CD4-positive, alpha-beta T cell treated with Interleukin-4 for 4 hours (primary cell): ENCODE measurements at places on chromosomes 16 and 17.

GRCh38 chr17:69870751-69871199 lies 204.2 kb upstream of the KCNJ16 start:
- DNase-seq: no peak

DNA sequence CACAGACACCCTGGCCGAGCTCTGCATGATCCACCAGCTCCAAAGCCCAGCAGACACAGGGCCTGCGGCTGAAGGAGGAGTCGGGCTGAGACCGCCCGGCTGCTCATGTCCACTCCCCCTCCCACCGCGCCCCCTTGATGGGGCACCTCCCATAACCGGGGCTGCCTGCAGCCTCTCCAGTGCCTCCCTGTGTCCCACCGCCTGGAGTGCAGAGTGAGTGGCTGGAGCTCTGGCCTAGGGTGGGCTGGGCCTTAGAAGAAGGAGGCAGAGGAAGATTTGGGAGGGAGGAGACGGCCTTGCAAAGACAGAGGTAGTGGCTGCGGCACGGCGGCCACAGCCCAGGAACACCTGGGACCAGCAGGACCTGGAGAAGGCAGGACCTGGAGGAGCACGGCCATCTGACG lies 4.0 kb downstream of the CBFA2T3 start:
- no peak for DNase-seq

DNA sequence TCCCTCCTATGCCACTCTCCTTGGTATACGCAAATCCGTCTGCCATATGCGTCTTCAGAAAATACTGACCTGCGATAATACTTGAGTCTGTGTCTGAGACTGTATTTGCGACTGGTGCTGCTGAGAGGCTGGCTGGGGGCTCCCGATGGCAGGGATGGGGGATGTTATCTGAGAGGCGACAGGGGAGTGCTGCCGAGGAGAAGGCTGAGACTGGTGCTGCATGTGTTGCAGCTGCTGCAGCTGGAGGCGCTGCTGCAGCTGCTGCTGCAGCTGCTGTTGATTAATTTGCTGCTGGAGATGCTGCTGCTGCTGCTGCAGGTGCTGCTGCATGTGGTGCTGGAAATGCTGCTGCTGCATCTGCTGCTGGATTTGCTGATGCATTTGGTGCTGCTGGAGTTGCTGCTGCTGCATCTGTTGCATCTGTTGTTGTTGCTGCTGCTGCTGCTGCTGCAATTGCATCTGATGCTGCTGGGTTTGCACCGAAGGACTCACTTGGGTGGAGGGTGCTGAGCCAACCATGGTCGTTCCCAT lies 107.7 kb downstream of the TOX3 start:
- DNase-seq: no peak

DNA sequence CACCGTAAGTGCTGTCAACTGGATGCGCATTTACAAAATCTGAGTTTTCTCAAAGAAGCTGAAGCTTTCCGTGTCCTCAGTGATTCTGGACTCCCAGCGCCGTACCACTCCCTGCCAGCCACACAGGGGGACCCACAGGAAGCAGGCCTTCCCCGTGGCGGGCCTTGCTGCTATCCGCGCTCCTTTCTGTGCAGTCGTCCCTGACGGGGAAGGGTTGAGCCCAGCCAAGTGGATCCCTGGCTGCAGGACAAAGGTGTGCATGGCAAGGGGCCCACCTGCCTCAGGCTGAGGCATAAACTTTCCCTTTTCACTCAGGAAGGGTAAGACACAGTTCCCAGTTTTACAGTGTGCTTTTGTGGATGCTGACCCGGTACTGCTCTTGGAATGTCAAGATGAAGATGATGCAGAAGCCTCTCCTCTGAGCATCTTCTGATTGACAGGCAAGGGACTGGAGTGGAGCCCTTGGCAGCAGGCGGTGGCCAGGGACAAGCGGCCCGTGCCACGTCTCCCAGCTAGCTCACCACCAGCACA lies 93.0 kb downstream of the ANKRD11 start:
- DNase-seq: no peak

- DNase-seq: no peak
These were observed 14.2 kb downstream of the SPHK1 start for GRCh38 chr17:76398523-76399174.

DNA sequence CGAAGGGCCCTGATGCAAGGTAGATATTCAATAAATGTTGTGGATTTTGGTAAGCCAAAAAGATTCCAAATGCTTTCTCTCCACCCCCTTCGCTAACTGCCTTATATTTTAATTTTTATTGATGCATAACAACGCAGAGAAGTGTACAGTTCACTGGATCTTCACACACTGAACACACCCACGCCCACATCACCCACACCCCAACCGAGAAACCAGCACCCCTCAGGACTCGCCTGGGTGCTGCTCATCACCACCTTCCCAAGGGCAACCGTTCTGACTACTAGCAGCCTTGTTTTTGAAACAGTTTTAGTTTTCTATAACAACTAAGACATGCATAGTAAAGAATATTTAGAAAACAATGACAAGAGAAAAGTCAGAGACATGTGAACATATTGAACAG lies 9.1 kb upstream of the PLCG2 start:
- peak; percentile 36 for DNase-seq

DNA sequence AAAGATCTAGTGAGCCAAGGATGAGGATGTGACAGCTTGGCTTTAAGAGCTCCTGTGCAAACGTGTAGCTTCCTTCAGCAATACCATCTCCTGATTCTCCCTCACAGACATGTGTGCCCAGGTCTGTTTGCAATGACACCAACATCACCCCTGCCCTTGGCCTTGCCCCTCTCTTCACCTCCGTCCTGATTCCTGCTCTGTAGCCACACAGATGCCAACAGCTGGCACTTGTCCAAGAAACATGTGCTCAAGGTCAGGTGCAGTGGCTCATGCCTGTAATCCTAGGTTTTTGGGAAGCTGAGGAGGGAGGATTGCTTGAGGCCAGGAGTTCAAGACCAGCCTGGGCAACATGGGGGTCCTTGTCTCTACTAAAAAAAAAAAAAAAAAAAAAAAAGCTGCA lies 103.8 kb upstream of the CRHR1 start:
- DNase-seq: no peak

GRCh38 chr17:5877948-5878347 lies 192.2 kb upstream of the WSCD1 start:
- no peak for DNase-seq

DNA sequence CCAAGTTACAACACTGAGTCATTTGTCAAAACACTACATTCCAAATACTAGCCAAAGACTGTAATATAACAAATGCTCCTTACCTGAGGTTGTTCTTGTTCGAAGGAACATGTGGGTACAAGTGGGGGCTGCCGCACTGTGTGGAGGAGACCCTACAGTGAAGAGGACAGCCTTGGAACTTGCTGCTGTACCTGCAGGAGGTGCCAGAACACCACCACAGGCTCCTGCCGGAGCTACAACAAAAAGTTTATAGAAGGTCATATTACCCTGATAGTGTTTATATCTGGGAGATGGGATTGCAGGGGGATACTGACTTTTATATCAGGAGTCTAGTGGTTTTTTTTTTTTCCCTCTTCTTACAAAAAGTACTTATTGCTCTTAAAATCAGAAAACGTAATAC lies 37.8 kb upstream of the ALDH3A1 start:
- no peak for DNase-seq

DNA sequence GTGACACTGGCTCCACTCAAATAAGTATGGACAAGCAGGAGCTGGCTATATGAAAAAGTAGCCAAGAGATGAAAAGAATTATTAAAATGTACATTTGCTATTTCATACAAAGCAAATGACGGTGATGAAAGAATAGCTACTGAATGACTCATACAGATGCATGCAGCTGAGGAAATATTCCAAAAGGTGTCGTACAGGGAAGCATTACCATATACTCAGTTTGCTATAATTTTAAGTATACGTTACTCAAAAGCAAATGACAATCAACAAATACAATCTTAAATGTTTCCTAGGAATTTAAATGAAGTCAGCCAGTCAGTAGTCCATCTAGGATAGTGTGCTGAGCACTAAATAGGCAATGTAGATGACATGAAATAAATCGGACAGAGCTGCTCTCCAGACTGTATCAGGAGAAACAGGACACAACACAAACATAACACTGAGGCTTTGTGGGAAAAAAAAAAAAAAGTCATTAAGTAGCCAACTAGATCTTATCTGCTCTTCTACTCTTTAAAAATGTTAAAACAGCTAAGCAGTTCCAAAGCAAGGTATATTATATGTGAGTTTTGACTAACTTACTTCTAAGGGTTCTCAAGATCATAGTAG lies 65.0 kb downstream of the NCOR1 start:
- DNase-seq: no peak

- no peak for DNase-seq
These were observed 38.7 kb upstream of the ADCY7 start for GRCh38 chr16:50227665-50228064.

- no peak for DNase-seq
These were observed 25.9 kb upstream of the EFCAB13 start for GRCh38 chr17:47297661-47298400.

DNA sequence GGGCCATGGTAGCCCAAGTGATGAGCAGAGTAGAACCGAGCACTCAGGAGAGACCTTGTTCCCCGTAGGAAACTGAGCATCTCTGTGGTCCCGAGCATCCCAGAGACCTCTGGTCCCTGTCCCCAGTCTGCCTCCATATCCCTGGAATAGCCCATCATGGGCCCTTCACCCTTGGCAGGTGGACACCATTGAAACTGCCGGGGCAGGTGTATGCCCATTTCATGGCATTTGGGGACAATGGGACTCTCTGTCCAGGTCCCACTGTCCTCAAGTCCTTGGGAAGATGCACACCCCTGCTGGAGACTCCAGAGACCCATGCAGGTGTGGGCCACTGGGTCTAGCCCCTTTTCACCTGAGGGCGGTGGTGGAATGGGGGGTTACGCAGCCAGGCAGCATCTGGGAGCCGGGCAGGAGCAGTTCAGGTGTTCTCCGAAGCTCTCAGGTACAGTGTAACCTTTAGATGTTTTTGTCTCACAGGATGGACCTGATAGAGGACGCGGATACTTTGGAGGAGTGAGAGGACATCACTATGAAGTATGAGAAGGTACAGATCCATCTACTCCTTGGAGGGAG lies 75.9 kb downstream of the GOSR1 start:
- no peak for DNase-seq

DNA sequence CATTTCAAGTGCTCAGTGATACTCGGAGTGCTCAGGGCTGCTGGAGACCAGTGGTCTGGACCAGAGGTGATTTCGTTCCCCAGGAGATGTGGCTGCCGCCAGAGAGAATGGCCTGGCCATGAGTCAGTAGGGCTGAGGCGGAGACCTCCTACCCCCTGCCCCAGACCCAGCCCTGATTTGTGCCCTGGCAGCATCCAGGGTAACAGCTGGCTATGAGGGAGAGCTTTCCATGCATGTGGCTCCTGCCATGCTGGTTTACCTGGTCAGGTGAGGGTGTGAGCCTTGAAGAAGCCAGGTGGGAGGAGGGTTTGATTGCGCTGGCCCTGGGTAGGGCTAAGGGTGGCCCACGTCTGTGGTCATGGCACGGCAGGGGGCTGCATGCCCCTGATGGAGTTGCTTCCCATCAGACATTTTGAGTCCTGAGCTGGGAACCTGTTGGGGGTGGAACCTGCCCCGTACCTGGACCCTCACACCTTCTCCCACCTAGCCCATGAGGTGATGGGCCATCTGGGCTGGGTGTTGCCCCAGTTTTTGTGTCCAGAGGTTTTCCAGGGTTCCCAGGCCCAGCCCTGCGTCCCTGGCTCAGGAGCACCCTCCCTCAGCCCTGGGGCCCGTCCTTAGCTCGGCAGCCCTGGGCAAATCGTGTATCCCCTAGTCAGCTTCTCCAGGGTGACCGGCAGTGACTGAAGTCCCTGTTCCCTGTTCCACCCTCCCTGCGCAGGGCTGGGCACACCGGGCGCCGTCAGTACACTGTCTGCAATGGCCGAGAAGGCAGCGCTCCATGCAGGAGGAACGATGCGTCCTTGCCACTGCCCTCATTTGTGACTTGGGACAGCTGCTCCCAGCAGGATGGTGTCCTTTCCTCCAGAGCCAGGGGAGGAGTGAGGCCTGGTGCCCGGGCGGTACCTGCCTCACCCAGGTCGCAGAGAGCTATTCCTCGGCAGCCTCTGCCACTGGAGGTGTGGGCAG lies 9.0 kb upstream of the CSNK1D start:
- no peak for DNase-seq

- DNase-seq: no peak
These were observed 175.3 kb downstream of the NPIPB11 start for GRCh38 chr16:29231244-29231643.

GRCh38 chr17:33438578-33438977 lies 145.5 kb upstream of the ASIC2 start:
- DNase-seq: no peak

DNA sequence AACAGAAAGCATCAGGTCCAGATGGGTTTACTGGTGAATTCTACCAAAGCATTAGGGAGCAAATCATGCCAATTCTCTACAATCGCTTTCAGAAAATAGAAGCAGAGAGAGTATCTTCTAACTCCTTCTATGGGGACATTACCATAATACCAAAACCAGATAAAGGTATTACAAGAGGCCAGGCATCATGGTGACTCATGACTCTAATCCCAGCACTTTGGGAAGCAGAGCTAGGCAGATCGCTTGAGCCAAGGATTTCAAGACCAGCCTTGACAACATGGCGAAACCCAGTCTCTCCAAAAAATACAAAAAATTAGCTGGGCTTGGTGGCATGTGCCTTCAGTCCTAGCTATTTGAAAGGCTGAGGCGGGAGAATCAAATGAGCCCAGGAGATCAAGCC lies 23.0 kb downstream of the HBQ1 start:
- DNase-seq: no peak

- no peak for DNase-seq
These were observed 154.0 kb upstream of the MAF start for GRCh38 chr16:79754501-79754900.

GRCh38 chr17:20156196-20157000 lies 147.2 kb downstream of the SPECC1 start:
- no peak for DNase-seq

DNA sequence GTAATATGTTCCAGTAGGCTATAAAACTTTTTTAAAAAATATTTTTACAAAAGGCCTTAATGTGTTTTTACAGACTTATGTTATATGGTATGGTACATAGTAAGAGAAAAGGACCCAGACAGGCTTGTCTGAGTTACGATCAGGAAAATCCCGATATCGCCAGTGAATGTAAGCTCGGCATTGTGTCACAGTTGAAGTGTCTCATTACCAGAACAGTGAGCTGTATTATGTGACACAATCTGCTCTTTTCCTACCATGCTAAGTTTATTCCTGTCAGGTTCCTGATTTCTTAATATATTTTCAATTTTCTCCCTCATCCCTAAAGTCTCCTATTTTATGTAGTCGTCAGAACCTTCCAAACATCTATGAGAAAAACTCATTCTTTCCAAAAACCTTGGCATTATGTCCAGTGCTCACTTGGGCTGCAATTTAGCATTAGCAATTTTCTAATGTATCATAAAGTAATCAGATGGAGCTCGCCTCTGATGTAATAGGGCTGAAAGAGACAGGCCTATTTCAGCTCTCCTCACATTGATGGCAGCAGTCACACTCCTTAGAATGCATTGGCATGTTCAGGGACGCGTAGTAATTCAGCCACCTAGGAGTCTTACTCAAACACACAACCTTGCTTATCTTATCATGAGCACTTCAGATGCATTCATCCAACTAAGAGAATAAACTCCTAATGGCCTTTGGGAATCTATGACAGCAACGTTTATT lies 147.6 kb upstream of the NOG start:
- DNase-seq: no peak
